HFFc6 (cell line): ENCODE measurements at places on chromosomes 7 and 10. TPM values are rescaled to one million over a fixed set of nuclear protein-coding genes. Genes with fewer than 3 reads are reported as not detected.

Gene VPS41
- 66.8 to 68.8 TPM (median 66.9 TPM) in 3 replicates for total RNA-seq

Gene BMPR1A
- 41.9 and 44.3 TPM in 2 replicates for total RNA-seq

Gene WDFY4
- not detected in 3 replicates for total RNA-seq

Gene NKX6-2
- not detected in 3 replicates for total RNA-seq

Gene APBB1IP
- total RNA-seq: 30.7 to 32.7 TPM (median 32.6 TPM) in 3 replicates

DNA sequence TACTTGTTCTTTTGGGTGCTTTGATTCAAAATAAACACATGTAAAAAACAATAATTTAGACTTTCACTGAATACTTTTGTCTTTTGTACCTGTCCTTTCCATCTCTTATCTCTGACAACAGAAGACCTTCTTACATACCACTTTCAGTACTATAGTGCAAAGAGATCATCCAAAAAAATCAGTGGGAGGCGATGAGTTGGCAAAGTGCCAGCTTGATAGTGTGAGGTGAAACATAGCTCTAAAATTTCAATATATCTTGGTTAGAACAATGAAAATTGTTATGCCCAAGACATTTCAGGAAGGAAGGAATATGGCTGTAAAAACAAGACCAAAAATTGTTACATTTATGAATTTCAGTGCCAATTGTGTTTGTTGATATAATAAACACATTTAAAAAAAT is 390.2 kb upstream of the COBL start:
- H3K27me3 ChIP-seq: no peaks in the 10 kb centered on the region
- H3K4me1 ChIP-seq: no peaks in the 10 kb centered on the region
- DNase-seq: no peak

- DNase-seq: no peak
- H3K36me3 ChIP-seq: no peaks in the 10 kb centered on the region
- H3K4me1 ChIP-seq: peaks cover 16% of the 10 kb centered on the region
- no peak overlapping the region for H3K4me3 ChIP-seq
- no peak overlapping the region for H3K27ac ChIP-seq
Observed at GRCh38 chr10:28838908-28839307, 161.6 kb downstream of the BAMBI start.

DNA sequence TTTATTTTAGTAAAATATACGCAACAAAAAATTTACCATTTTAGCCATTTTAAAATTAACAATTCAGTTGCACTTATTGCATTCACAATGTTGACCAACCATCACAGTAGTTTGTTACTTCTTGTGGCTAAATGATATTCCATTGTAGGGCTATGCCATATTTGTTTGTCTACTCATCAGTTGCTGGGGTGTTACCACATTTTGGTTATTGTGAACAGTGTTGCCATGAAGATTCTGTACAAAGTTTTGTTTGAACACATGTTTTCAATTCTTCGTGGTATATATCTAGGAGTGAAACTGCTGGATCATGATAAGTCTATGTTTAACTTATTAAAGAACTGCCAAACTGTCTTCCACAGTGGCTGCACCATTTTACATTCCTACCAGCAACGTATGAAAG is 46.3 kb upstream of the ZNF365 start:
- H3K36me3 ChIP-seq: peaks cover 21% of the 10 kb centered on the region
- H3K4me3 ChIP-seq: no peak overlapping the region
- H3K4me1 ChIP-seq: peaks cover 16% of the 10 kb centered on the region
- H3K27me3 ChIP-seq: peaks cover 4% of the 10 kb centered on the region
- H3K27ac ChIP-seq: no peak overlapping the region

GRCh38 chr7:151455690-151456089 is 15.7 kb upstream of the CRYGN start:
- no peak overlapping the region for H3K4me3 ChIP-seq
- peaks cover 5% of the 10 kb centered on the region for H3K27me3 ChIP-seq
- DNase-seq: no peak
- H3K27ac ChIP-seq: no peak overlapping the region

- H3K27me3 ChIP-seq: peaks cover 55% of the 10 kb centered on the region
- no peak overlapping the region for H3K4me3 ChIP-seq
- H3K27ac ChIP-seq: no peak overlapping the region
Observed at GRCh38 chr10:14172336-14172950, 158.3 kb downstream of the FRMD4A start.
